ENCODE measurements at places on chromosomes 11 and 22.

DNA sequence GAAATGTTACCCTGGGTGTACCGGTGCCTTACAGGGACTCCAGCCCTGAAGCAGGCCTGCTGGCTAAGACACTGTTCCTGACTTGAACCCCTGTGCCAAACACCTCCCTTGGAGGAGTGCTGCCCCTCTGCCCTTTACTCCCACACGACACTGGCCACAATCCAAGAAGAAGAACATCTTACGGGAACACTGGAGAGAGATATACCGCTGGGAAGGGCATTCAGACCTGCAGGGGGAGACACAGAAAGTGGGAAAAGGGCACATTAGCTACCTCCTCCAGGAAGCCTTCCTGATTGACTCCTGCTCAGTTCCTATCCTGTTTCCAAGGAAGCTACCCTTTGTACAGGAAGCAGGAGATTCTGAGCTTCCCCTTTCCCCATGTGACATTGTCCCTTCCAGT is 18.7 kb downstream of the TMPRSS13 start:
- no peak for DNase-seq

- no peak for DNase-seq
Observed at GRCh38 chr11:17431139-17431538, 42.7 kb upstream of the KCNJ11 start.

- no peak for DNase-seq
Observed at GRCh38 chr11:128214263-128214662, 373.1 kb downstream of the ETS1 start.

DNA sequence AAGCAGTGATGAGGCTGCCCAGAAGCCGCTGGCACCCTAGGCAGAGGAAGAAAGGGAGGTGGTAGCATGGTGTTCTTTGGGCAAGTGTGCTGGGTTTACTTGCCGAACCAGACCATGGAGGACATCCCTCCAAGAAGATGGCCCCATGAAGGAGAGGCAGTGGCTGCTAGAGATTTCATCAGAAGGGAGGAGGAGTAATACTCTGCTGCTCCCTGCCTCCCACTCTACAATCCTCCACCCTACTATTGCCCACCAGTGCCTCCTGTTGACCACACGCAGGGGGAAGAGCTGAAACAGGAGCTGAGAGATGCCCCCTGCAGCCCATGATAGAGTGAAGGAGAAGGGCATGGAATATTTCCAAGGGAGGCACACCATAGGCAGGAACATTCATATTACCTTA is 51.0 kb upstream of the PRSS23 start:
- DNase-seq, result no peak

GRCh38 chr11:118640332-118641154 is 33.1 kb downstream of the PHLDB1 start:
- DNase-seq, result no peak

GRCh38 chr11:101008961-101009689 is 120.5 kb downstream of the PGR start:
- DNase-seq, result no peak

DNA sequence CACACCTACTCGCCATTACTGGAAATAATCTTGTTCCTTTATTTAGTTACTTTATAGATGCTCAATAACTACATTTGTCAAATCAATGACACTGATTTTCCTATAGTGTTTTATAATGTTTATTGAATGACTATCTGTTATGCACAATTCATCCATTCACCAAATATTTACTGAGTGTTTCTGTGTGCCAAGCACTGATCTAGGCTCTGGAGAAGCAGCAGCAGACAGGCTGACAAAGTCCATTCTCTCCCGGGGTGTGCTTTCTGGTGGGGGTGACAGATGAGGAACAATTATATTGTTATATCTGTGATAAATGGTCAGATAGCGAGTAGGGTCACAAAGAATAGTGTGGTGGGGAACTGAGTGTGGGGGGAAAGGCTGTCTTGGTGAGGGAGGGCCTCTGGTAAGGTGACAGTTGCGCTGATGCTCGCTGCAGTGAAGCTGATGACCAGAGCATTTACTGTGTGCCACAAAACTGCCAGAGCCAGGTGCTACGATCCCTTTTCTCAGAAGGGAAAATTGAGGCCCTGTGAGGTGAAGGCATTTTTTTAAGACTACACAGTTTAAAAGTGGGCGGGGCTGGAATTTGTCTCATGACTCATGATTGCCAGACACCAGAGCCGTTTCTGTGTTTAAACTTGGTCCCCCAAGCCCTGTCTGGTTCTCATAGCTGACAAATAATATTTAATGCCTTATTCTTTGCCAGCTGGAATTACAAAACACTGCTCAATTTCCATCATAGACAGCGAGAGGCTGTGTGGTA is 10.2 kb downstream of the PACS1 start:
- DNase-seq, result peak; percentile 80

DNA sequence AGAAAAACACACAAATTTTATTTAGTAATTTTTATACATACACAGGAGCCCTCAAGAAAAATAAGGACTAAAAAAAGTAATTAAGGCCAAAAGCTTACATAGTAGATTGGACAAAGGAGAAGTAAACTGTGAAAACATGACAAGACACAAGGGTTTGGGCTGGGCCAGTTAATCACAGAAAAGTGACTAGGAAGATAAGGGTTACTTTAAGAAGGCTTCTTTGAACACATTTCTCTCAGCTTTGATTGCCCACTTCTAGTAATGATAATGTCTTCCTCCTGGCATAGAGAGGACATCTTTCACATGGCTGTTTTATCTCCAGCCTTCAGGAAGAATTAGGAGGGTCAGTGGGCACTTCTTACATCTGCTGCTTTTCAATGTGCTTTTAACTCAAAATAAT is 3.4 kb downstream of the RNF141 start:
- no peak for DNase-seq

GRCh38 chr22:30301995-30302809 is 12.9 kb upstream of the CASTOR1 start:
- no peak for DNase-seq

- peak; percentile 84 for DNase-seq
Observed at GRCh38 chr11:121829159-121829643, 286.8 kb downstream of the BLID start.

- no peak for DNase-seq
Observed at GRCh38 chr22:37470087-37470445, 16.1 kb downstream of the MFNG start.

DNA sequence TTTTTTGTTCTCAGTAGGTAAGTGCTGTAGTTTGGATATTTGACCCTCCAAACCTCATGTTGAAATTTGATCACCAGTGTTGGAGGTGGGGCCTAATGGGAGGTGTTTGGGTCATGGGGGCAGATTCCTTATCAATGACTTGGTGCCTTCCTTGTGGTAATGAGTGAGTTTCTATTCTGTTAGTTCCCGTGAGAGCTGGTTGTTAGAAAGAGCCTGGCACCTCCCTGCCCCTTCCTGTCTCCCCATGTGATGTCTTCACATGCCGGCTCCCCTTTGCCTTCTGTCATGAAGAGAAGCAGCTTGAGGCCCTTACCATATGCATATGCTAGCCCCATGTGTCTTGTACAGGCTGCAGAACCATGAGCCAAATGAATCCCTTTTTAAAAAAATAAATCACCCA is 138.3 kb downstream of the TMEM135 start:
- no peak for DNase-seq

DNA sequence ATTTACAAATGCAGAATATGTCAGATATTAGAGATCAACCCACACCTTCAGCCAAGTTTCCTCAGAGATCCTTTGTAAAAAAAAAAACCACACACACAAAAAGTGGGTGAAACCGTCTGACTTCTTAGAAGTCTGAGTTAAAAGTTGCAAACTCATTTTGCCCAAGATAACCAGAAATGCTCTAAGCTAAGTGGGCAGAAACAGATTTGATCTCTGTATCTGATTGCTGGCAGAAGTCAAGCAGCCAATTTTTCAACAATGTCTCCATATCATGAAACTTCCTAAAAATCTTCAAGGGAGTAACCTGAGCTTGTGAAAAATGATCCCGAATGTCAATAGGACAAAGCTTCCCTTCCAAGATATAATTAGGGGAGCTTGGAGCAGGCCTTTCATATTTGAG is 28.6 kb upstream of the ATXN10 start:
- DNase-seq, result no peak

GRCh38 chr22:48892578-48893287 is 934.9 kb downstream of the BRD1 start:
- DNase-seq, result no peak

- no peak for DNase-seq
Observed at GRCh38 chr22:23898006-23898974, 4.1 kb downstream of the MIF start.

Measured in hepatic stellate cell (primary cell).